ENCODE measurements at places on chromosomes 5 and 9. TPM values are rescaled to one million over a fixed set of nuclear protein-coding genes. Genes with fewer than 3 reads are reported as not detected.

PCDHB3 gene
- total RNA-seq, result not detected

EIF4EBP3 gene
- 19.6 TPM for total RNA-seq

IL3 gene
- 0.98 TPM for total RNA-seq

- H3K36me3 ChIP-seq, result no peaks in the 10 kb centered on the region
- no peak overlapping the region for H3K27ac ChIP-seq
- H3K4me3 ChIP-seq, result no peak overlapping the region
- no peak for DNase-seq
- H3K4me1 ChIP-seq, result peaks cover 15% of the 10 kb centered on the region
Observed at GRCh38 chr5:81192373-81192750, 40.8 kb upstream of the CKMT2 start.

GRCh38 chr5:14218011-14218410, 74.9 kb downstream of the TRIO start:
- no peaks in the 10 kb centered on the region for H3K36me3 ChIP-seq
- no peak for DNase-seq
- H3K27me3 ChIP-seq, result peaks cover 14% of the 10 kb centered on the region
- H3K4me1 ChIP-seq, result peaks cover 4% of the 10 kb centered on the region
- no peak overlapping the region for H3K4me3 ChIP-seq

GRCh38 chr5:76866503-76866902, 16.7 kb downstream of the S100Z start:
- H3K4me1 ChIP-seq, result peaks cover 3% of the 10 kb centered on the region
- DNase-seq, result no peak
- no peaks in the 10 kb centered on the region for H3K27me3 ChIP-seq
- H3K27ac ChIP-seq, result no peak overlapping the region
- H3K4me3 ChIP-seq, result no peak overlapping the region

- H3K27me3 ChIP-seq, result no peaks in the 10 kb centered on the region
- no peak for DNase-seq
- no peak overlapping the region for H3K4me3 ChIP-seq
- H3K27ac ChIP-seq, result no peak overlapping the region
Observed at GRCh38 chr5:154751854-154752253, 3.3 kb upstream of the LARP1 start.

- no peak for DNase-seq
- H3K4me1 ChIP-seq, result no peaks in the 10 kb centered on the region
Observed at GRCh38 chr9:134922066-134922931, 4.6 kb upstream of the FCN1 start.

DNA sequence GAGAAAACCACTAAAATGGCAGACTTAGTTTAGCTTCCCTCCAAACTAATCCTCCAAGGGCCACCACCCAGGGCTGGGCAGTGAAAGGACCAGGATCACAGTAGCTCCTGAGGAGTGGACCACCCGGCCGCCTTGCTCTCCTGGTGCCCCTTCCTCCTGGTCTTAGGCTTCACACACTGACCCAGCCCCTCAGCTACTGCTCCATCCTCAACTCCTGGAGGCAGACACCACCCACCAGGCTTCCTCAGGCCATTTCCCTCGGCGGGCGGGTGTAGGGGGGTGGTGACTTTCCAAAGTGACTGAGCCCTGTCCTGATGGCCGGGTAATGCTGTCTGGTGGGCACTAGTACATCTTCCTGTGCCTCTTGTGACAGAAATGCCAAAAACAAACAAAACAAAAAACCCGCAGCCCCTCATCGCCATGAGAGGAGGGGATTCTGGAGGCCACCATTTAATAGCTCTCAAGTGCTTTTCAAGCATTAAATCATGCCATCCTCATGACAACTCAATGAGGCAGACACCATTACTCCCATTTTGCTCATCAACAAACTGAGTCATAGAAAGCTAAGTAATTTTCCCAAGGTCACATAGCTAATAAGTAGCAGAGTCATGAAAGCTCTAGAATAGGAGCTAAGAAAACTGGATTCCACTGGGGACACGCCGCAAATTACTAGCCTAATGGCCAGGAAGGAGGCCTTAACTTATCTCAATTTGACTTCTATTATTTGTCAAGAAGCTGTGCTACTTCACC, 91.3 kb upstream of the LRRTM2 start:
- no peaks in the 10 kb centered on the region for H3K27me3 ChIP-seq
- no peaks in the 10 kb centered on the region for H3K36me3 ChIP-seq
- no peak overlapping the region for H3K27ac ChIP-seq
- no peak for DNase-seq
- H3K4me3 ChIP-seq, result no peak overlapping the region

GRCh38 chr9:135764731-135765130, 62.7 kb downstream of the KCNT1 start:
- H3K4me3 ChIP-seq, result no peak overlapping the region
- H3K4me1 ChIP-seq, result no peaks in the 10 kb centered on the region

DNA sequence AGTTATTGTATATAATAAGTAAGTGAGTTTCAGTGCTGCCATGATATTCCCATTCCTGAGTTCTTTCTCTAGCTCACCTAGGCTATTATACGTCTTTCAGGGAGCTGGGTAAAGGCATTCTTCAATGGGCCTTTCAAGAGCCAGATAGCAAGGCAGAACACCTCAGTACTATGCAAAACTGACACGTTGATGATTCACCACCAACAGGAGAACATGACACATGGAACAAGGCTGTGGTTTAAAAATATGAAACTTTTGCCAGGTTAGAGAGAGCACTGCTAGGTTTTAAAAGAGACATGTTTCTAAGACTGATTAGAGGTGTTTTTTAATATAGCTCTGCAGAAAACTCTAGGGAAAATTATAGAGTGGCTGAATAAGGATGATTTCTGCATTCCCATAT, 95.9 kb downstream of the UGCG start:
- no peaks in the 10 kb centered on the region for H3K27me3 ChIP-seq
- peaks cover 3% of the 10 kb centered on the region for H3K36me3 ChIP-seq
- H3K4me3 ChIP-seq, result no peak overlapping the region
- DNase-seq, result peak; percentile 72
- peaks cover 35% of the 10 kb centered on the region for H3K4me1 ChIP-seq

GRCh38 chr5:7597059-7597642, 201.2 kb downstream of the ADCY2 start:
- no peak overlapping the region for H3K4me3 ChIP-seq
- no peaks in the 10 kb centered on the region for H3K4me1 ChIP-seq
- no peaks in the 10 kb centered on the region for H3K36me3 ChIP-seq
- no peak overlapping the region for H3K27ac ChIP-seq
- no peaks in the 10 kb centered on the region for H3K27me3 ChIP-seq

- H3K27me3 ChIP-seq, result no peaks in the 10 kb centered on the region
- H3K4me3 ChIP-seq, result no peak overlapping the region
- H3K27ac ChIP-seq, result no peak overlapping the region
- H3K4me1 ChIP-seq, result no peaks in the 10 kb centered on the region
- H3K36me3 ChIP-seq, result no peaks in the 10 kb centered on the region
Observed at GRCh38 chr5:57698802-57699201, 216.2 kb upstream of the ACTBL2 start.

DNA sequence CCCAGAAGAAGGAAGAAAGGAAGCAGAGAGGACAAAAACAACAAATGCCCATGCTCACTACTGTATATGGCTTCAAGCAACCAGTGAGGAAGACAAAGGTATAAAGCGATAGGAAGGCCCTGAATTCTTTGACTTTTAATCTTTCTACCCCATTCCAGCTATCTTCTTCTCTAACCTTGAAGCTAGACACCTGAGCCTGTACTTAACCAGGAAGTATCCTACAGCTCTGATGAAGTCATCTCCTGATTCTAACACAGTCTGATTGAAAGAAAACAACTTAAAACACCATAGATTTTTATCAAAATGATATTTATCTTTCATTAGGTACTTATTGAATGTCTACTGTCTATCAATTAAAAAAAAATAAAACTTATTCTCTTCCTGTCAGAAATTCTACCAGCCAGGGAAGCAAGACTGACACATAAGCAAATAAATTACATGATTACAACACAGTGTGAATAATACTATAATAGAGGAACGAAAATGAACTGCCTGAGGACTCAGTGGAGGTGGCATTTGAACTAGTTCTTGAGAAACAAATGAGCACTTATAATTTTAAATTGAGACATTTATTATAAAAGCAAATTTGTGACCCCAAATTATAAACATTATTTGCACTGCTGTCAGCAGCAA, 123.3 kb upstream of the ELL2 start:
- DNase-seq, result no peak
- H3K36me3 ChIP-seq, result no peaks in the 10 kb centered on the region
- H3K27me3 ChIP-seq, result peaks cover 9% of the 10 kb centered on the region
- no peak overlapping the region for H3K27ac ChIP-seq
- peaks cover 27% of the 10 kb centered on the region for H3K4me1 ChIP-seq

- peak overlapping the region; percentile 96 for H3K27ac ChIP-seq
- DNase-seq, result peak; percentile 54
- H3K4me1 ChIP-seq, result peaks cover 53% of the 10 kb centered on the region
Observed at GRCh38 chr9:114908104-114908622, 22.2 kb downstream of the TNFSF8 start.

FOXD4L5 gene
- 0.11 TPM for total RNA-seq

GRCh38 chr5:107633171-107633901, 37.4 kb downstream of the EFNA5 start:
- H3K4me3 ChIP-seq, result no peak overlapping the region
- no peak for DNase-seq
- H3K27me3 ChIP-seq, result peaks cover 14% of the 10 kb centered on the region

GRCh38 chr9:1216532-1216931, 166.4 kb downstream of the DMRT2 start:
- H3K4me3 ChIP-seq, result no peak overlapping the region
- no peaks in the 10 kb centered on the region for H3K4me1 ChIP-seq
- no peak overlapping the region for H3K27ac ChIP-seq
- H3K36me3 ChIP-seq, result no peaks in the 10 kb centered on the region
- DNase-seq, result no peak
- peaks cover 1% of the 10 kb centered on the region for H3K27me3 ChIP-seq

FAM81B gene
- total RNA-seq, result not detected

ADAMTS16 gene
- total RNA-seq, result not detected

DNA sequence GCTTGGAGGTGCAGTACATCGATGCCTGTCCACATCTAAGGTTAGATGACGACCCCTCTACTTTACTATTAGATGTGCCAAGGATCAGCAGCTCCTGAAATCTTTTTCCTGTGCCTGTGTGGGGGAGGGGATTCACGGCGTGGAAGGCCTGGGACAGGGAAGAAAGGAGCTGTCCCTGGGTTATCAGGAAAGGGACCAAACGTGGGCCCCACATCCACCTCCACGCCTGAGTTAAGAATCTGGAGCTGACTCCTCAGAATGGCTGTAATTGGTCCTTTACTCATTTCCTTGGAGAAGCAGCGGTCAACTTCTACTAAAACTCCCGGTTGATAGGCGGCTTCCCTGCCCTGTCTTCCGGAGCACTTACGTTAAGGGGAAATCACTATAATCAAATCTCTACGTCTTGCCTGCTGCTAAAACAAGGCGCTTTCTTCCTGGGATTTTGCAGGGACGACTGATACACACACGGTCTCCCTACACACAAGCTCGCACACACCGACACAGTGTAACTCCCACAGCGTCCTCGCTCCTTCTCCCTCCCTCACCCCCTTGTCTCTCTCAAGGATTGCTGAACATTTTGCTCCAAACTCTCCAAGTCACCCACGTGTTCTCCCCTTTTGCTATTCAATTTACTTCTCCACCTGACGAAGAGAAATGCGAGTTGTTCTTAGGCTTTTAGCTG, 1.4 kb downstream of the PDE4D start:
- no peaks in the 10 kb centered on the region for H3K4me1 ChIP-seq
- H3K4me3 ChIP-seq, result no peak overlapping the region
- no peak for DNase-seq
- no peaks in the 10 kb centered on the region for H3K36me3 ChIP-seq
- H3K27me3 ChIP-seq, result peaks cover 31% of the 10 kb centered on the region

GRCh38 chr5:154309371-154309745, 118.8 kb downstream of the GALNT10 start:
- DNase-seq, result no peak
- H3K27me3 ChIP-seq, result no peaks in the 10 kb centered on the region
- H3K36me3 ChIP-seq, result peaks cover 25% of the 10 kb centered on the region
- H3K4me3 ChIP-seq, result no peak overlapping the region

DNA sequence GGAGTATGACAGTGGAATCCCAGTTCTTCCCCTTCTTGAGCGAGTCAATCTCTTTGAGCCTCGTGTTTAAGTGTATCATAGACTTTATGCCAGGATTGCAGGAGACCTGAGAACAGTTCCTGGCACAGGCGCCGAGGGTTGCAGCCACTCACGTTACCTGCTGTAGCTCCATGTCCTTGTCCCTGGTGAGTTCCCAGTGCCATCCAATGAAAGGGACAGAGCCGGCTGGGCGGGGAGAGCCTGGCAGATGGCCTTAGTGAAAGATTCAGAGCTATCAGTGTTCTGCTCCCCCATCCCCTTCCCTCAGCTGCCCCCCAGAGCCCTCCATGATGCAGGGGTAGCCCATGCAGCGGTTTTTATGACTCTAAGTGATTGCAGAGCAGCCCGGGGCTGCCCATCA, 554.0 kb downstream of the BNC2 start:
- DNase-seq, result no peak
- no peaks in the 10 kb centered on the region for H3K36me3 ChIP-seq
- no peaks in the 10 kb centered on the region for H3K4me1 ChIP-seq
- H3K27ac ChIP-seq, result no peak overlapping the region
- H3K27me3 ChIP-seq, result no peaks in the 10 kb centered on the region

SPATA31A1 gene
- not detected for total RNA-seq

GRCh38 chr9:109834855-109835254, 54.9 kb downstream of the PALM2AKAP2 start:
- H3K27ac ChIP-seq, result no peak overlapping the region
- no peak overlapping the region for H3K4me3 ChIP-seq
- H3K27me3 ChIP-seq, result peaks cover 12% of the 10 kb centered on the region
- DNase-seq, result no peak
- no peaks in the 10 kb centered on the region for H3K4me1 ChIP-seq

- no peak overlapping the region for H3K27ac ChIP-seq
- H3K4me1 ChIP-seq, result no peaks in the 10 kb centered on the region
- H3K4me3 ChIP-seq, result no peak overlapping the region
Observed at GRCh38 chr9:89880161-89880560, 275.3 kb downstream of the GADD45G start.

ABO gene
- total RNA-seq, result not detected

DNA sequence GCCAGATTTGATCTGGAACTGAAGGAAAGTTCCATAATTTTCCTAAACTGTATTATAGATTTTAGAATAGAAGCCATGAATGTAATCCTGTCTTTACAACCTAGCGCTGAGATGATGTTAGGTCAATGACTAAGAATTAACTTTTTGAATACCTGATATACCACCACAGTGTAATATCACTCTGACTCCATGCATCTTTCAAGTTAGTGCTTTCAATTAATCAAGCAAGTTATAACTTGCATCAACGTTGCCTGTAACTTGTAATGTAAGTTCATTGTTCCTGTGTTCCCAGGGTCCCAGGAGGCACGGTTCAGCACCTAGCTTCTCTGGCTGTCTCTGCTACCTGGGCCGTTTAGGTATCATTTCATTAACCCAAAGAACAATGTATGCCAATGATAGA, 139.3 kb downstream of the CSNK1G3 start:
- H3K27me3 ChIP-seq, result peaks cover 13% of the 10 kb centered on the region
- DNase-seq, result no peak
- H3K4me3 ChIP-seq, result no peak overlapping the region
- H3K36me3 ChIP-seq, result no peaks in the 10 kb centered on the region
- no peaks in the 10 kb centered on the region for H3K4me1 ChIP-seq
- H3K27ac ChIP-seq, result no peak overlapping the region

DNA sequence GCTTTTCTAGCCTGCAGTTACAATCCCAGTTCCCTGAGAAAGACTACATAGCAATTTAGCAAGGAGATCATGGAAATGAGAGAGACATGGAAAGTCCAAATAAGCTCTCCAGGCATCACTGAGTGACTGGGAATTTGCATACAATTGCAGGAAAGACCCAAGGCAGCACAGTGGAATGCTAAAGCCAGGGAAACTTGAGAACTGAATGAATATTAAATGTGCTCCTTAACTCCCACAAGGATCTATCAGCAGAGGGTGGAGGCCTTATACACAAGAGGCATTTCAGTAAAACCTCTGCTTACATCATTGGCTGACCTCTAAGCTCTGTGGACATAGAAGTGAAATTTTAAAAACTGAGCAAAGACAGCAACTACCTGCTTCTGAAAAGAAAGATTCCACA, 355.6 kb upstream of the DAB2 start:
- H3K4me1 ChIP-seq, result no peaks in the 10 kb centered on the region
- H3K27ac ChIP-seq, result no peak overlapping the region
- H3K27me3 ChIP-seq, result peaks cover 8% of the 10 kb centered on the region
- H3K36me3 ChIP-seq, result no peaks in the 10 kb centered on the region
